Hippocampal formation (tissue), 2 donors: ENCODE measurements at places on chromosomes 3 and 15.

DNA sequence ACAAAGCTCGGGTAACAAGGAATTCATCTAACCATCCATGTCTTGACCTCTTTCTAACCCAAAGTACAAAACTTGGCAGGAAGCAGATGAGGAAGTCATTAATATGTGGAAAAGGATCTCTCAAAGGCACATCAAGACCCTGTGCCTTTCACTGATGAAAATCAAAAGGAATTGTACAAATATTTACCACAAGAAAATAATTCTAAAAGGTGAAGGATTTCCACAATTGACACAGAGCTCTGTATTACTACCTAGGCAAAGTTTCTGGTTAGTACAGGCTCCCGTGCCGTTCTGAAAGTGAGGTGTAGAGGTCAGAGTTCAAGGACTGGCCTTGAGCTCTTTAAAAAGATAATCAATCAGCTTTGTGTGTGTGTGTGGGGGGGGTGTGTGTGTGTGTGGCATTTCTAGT lies 239.7 kb upstream of the ICE2 start:
- DNase-seq, result no peak

DNA sequence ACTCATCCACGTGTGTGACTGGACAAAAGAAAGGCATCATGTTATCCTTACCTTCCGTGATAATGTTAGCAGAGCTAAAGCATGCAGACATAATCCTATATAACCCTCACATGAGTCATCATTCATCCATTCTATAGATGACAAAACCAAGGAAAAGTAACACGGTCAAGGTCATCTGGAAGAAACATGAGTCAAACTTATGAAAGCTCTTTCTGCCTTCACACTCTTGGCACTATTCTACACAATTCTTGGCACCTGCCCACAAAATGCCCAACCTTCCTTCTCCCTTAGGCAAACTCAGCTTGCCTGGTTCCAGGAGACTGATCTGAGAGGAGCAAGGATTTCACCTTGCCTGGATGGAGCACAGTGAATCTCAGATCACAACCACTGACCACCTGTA lies 66.9 kb downstream of the PRICKLE2 start:
- no peak for DNase-seq

GRCh38 chr3:140341203-140341602 lies 336.7 kb upstream of the TRIM42 start:
- no peak for DNase-seq

GRCh38 chr3:122690096-122690495 lies 9.5 kb downstream of the PARP14 start:
- no peak for DNase-seq

GRCh38 chr3:195754141-195754540 lies 33.4 kb downstream of the MUC20 start:
- no peak for DNase-seq

DNA sequence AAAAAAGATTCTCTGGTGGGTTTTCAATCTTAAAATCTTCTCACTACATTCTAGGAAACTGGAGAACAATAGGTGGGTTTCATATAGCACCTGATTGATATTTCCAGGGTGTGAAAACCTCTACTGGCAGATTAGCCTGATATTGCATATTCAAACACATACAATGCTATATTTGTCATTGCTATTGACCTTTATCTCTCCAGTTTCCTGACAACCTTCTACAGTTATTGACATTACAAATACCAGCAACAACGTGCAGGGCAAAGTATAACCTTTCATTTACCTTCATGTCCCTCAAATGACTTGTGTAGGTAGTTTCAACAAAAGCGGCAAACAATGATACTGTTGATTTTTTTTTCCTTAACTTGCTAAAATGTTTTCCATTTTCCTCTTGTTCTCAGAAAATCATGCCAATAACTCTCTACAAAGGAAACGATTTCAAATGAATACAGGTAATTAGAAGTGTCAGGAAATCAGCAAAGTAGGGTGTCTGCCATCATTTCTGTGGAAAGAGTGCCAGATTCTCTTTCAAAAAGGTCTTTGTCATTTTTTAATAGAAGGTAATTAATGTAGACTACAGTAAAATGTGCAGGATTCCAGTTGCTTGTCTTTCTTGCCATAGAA lies 72.6 kb upstream of the CDIN1 start:
- DNase-seq, result no peak

DNA sequence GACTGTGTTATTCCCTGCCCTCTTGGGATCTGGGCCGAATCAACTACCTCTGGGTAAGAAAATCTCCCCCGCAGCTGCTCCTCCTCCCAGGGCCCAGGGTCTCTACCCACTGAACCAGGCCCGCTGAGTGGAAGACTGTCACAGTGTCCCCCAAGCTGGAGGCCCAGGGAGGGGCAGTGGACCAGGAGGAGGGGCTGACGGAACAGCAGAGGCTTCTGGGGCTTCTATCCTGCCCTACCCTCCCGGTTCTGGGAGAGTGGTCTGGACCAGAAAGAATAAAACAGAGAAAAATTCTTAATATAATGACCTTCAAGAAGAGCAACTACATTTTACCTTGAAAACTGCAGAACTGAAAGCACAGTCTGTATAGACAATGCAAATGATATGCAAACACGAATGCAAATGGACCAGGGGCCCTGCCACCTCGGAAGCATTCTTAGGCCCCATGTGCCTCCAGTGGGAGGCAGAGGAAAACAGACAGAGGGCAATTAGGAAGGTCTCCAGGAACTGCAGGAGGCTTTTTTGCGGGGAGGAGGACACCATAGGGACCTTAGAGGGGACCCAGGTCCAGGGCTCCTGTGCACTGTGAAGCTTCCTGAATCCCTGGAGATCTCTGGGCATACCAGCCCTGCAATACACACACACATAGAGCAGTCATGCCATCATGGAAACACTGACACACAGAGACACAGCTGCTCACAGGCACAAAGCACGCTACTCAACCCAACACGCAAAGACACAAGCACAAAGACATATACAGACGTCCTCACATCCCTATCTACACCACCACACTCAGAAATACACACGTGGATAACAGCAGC lies 12.3 kb downstream of the MEGF11 start:
- no peak for DNase-seq

- DNase-seq, result no peak
These were observed 16.0 kb upstream of the CPEB1 start for GRCh38 chr15:82663186-82663600.

- DNase-seq, result no peak
These were observed 56.8 kb downstream of the APBA2 start for GRCh38 chr15:28942571-28942970.

DNA sequence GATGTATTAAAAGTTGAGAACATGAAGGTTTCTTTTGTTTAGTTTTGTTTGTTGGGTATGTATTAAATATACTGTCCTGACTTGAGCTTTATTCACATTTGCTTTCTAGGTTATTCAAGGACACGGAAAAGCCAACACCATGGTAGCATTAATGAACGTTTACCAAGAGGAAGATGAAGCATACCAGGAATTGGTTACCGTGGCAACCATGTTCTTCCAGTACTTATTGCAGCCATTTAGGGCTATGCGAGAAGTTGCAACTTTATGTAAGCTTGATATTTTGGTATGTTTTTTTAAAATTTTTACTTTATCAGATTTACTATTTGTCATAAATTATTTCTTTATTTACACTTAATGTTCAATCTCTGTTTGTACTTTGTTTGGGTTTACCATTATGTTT lies 3.6 kb downstream of the WHAMM start:
- no peak for DNase-seq

DNA sequence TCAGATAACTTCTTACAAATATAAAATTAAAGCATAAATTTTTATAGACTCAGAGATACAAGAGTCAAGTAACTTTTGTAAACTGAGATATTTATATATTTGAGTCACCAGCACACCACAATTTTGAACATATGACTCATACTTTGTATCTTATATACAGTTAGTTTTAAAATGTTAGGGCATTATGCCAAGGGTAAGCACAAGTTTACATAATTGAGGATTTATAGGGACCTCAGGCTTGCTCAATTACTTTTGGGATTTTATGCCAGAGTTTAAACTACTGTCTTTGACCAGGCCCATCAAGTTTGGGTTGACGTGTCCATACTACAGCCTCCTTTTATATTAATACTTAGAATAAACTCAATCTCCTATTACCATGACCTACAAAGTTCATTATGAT lies 7.4 kb upstream of the FGF7 start:
- no peak for DNase-seq

DNA sequence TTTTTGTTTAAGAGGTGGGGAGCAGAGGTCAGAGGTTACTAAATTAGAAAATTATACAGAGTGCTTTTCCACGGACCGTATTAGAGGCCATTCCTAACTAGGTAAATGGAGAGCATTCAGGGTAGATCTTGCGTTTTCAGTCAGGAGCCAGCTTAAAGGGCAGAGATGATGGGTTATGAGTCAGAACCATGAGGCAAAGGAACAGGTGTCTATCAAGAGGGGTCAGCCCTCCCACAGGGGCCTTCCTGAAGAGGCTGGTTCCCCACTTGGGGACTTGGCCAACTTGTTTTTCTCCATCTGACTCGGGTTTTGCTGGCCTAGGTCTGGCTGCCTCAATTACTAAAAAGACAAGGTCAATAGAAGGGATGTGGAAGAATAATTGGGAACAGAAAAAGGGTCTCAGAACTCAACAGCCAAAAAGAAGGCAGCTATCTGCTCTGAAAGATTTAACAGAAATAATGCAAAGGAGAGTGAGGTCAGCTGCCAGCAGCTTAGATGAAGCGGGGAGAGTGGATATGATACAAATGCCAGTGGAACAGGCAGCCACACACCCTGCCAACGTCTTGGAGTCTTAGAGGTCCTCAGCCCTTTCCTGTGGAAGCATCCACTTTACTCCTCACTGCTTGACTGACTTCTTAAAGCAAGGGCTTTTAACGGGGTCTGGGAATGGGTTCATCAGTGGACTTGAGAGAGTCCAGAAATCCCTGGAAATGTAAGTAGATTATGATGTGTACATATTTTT lies 17.6 kb downstream of the MTMR14 start:
- no peak for DNase-seq

- no peak for DNase-seq
These were observed 1.7 kb downstream of the KNL1 start for GRCh38 chr15:40595773-40596172.

- no peak for DNase-seq
These were observed 314.3 kb downstream of the CHST2 start for GRCh38 chr3:143433787-143434378.

GRCh38 chr3:20125897-20126296 lies 60.1 kb downstream of the SGO1 start:
- DNase-seq, result peak; percentile 5

DNA sequence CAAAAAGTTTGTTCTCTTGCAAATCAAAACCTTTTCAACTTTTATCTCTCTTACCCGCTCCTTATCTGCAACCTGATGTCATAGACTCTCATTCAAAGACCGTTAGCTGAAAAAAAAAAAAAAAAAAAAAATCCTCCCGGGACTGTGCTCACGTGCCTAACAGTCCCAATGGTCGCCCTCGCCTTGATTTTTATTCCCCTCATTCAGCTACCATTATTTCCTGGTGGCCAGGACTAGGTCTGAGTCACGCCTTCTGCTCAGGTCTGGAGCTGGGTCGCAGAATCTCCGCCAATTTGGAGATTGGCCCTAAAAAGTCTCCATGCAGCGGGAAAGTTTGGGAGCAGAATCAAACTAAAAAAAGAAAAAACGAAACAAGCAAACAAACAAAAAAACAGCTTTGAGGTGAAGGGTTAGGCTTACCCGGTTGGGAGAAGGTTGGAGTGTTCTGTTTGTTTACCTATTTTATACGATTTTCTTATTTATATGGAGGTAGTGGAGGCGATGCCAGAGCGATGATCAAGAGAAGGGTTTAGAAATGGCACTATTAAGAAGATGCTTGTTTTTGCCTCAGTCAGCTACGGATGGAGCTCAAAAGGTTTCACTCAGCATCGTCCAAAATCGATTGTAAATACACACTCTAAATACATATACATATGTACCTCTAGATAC lies 51.1 kb downstream of the ZIC4 start:
- DNase-seq, result no peak

DNA sequence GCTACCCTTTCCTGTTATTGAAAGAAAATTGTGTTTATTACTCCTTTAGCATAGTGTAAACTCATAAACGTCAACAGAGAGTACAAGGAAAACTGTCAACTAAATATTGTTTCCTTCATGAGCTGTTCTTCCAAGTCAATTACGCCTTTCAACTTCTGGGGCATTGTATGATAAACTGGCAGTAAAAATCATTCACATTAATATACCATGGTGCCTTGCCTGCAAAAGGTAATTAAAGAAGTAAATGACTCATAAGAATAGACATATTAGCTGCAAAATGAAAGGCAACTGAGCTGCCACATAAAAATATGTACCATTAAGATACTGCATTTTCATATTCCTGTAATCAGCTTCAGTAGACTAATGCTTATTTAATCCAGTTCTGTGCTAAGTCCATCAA lies 447.3 kb downstream of the FOXP1 start:
- DNase-seq, result no peak

GRCh38 chr15:75479670-75480069 lies 28.2 kb upstream of the SIN3A start:
- DNase-seq, result no peak

DNA sequence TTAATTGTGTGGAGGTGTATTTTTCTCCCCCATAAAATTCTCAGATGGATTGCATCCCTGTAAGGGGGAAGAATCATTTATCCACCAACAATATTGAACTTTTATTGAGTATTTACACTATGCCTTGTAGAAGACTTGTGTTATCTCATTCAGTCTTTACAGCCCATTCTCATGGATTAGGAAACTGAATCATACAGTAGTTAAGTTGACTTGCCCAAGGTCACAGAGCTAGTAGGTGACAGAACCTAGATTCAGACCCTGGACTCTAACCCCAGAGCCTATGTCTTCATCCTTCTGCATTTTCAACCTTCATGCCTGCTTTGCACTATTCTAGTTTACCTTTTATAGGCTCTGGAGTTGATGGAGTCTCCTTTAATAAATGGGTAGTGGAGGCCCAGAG lies 226.8 kb downstream of the LPP start:
- no peak for DNase-seq

DNA sequence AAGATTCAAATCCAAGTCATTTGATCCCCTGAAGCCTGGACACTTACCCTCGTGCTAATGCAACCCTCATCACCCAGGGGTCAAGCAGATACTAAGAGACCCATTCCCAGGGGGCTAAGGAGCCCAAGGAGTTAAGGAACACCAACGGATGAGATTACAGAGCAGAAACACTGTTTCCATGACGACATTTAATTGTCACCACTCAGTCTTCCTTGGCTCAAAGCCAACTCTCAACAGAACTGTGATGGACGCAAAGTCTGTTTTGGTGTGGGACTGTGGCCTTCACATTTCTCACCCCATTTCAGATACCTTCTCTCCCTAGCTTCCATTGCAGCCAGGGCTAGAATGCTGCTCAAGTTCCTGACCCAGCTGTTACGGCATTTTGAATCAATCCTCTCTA lies 383.5 kb upstream of the WNT5A start:
- DNase-seq, result no peak

DNA sequence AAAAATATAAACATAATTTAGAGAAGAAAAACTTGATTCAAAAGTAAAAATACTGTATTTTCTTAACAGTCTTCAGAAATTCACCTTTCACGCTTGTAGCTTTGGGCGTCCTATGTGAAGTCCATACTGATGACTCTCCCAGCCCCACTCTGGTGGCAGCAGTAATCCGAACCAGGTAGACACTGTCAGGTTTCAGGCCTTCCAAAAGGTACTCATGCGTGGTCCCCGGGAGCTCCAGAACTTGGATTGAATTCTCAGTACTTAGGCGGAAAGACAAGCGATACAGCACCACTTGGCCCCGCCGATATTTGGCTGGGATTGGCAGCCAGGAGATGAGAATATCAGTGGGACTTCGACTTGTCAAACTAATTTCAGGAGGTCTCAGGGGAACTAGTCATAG lies 69.7 kb downstream of the PRTG start:
- DNase-seq, result no peak

GRCh38 chr15:76298986-76299385 lies 12.3 kb downstream of the ETFA start:
- DNase-seq, result no peak

- DNase-seq, result no peak
These were observed 483 bp downstream of the EHD4 start for GRCh38 chr15:41971895-41972252.
